ENCODE measurements at places on chromosomes 3 and 15.

DNA sequence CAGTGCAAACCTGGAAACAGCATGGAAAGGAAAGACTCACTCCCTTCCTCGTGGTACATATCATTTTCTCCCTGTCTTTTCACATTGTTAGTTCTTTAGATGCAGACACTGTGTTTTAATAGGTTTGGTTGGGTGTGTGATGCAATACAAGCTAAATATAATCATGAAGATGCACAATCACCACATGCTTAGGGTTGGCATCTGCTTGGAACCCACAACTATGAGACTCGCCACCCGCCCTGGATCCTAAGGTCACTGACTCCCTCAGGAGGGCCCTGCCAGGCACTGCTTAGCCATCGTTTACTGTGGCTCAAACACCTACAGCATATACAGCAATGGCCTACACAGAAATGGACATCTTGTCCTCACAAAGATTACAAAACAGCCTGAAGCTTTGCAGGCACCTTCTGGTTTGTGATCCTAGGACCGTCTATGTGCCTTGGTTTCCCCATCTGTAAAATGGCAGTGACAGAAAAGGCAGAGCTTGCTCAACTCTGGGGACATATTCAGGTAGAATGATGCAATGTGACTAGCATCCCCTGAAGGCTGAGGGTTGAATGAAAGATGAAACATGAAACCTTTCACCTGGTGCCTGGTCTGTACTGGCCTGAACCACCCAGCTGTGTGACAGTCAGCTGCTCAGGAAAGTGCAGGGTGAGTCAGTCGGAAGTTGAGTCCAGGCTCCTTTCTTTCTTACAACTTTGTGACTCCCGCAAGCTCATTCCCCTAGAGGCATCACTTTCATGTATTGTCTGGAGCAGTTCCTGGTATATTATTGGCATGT is 123.6 kb upstream of the PFN2 start:
- no peak for DNase-seq

- DNase-seq: no peak
Observed at GRCh38 chr3:183400352-183400751, 28.1 kb downstream of the MCF2L2 start.

DNA sequence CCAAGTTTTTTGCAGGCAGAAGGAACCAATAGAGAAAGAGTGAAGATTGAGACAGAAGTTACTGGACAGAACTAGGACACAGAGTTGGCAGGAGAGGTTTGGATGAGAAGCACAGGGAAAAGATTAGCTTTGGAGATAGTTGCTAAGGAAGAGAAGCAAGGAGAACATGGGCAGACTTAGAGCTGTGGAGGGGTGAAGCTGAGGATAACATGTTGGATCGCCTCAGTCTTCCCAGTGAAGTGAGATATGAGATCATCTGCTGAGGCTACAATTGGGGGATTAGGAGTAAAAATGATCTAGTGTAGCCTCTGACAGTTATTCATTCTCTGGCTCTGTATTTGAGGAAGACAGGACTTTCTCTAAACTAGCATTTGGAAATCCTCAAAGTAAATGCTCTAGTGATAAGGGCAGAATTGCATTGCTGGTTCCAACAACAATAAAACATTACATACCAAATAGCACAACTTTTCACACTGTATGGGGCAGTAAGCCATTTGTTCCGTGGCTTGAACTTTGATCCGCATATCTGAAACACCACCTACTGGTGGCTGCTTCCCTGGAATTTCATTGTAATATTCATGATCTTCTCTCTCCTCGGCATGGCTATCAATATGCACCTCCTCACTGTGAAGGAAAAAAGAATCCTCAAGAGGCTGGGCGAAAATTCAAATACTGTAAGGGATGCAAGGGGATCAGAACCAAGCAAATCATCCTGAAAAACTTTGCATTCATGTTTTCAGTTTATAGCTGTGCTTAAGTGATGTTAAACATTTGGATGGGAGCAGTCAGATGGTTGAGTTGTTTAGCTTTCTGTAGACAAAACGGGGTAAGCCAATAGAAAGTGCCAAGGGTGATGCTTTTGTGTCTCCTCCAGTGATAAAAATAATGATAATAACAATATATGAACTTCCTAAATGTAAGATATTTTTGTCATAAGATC is 22.2 kb upstream of the EID1 start:
- DNase-seq: peak; percentile 26

- no peak for DNase-seq
Observed at GRCh38 chr15:52557274-52557641, 11.6 kb downstream of the ARPP19 start.

GRCh38 chr3:171005648-171006047 is 20.9 kb downstream of the SLC2A2 start:
- DNase-seq: no peak

GRCh38 chr15:100131321-100132224 is 210.2 kb downstream of the ADAMTS17 start:
- DNase-seq: peak; percentile 57

GRCh38 chr3:84998545-84998944 is 39.8 kb downstream of the CADM2 start:
- DNase-seq: no peak

- no peak for DNase-seq
Observed at GRCh38 chr3:35739181-35739809, 100.0 kb downstream of the ARPP21 start.

GRCh38 chr3:160400030-160400701 is 716 bp downstream of the SMC4 start:
- no peak for DNase-seq

- DNase-seq: no peak
Observed at GRCh38 chr15:62021991-62022600, 38.2 kb downstream of the VPS13C start.

GRCh38 chr3:169133178-169134161 is 530.0 kb downstream of the MECOM start:
- DNase-seq: no peak

- no peak for DNase-seq
Observed at GRCh38 chr3:42541079-42541478, 38.6 kb downstream of the VIPR1 start.

GRCh38 chr3:106528932-106529331 is 660.1 kb upstream of the CBLB start:
- DNase-seq: no peak

GRCh38 chr3:112604536-112604935 is 36.4 kb downstream of the CCDC80 start:
- no peak for DNase-seq

DNA sequence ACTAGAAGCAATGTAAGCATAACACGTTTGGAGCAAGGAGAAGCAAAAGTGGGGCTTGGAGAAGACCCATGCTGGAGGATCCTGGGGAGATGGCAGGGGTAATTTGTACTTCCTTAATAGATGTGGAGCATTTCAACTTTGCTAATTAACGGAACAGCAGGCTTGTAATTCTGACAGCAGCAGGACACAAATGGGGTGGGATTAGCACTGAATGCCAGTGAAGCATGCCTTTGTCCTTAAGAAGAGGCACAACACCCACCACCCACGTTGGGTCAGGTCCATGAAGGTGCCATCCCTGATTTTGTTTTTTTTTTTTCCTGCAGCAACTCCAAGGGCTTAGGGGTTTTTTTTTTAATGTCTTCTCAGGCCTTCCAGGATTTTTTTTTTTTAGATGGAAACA is 231.9 kb upstream of the ROPN1 start:
- DNase-seq: no peak

DNA sequence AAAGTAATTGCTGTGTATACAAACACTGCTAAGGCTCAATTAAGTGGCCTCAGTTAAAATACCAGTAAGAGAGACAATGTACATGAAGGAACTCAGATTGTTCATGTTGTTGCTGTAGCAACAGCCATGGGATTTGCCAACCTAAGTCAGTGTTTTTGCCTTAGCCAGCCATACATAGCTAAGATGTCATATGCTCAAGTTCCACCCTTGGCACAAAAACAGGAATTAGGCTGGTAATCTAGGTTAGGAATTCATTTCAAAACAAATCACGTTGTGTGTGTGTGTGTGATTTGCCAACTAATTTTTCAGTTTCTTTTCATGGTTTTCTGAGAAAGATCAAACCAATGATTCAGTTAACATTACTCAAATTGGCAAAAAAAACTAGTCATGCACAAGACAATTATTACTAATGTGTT is 143.7 kb upstream of the KCNMB2 start:
- no peak for DNase-seq

- no peak for DNase-seq
Observed at GRCh38 chr15:77656294-77656693, 23.6 kb upstream of the LINGO1 start.

DNA sequence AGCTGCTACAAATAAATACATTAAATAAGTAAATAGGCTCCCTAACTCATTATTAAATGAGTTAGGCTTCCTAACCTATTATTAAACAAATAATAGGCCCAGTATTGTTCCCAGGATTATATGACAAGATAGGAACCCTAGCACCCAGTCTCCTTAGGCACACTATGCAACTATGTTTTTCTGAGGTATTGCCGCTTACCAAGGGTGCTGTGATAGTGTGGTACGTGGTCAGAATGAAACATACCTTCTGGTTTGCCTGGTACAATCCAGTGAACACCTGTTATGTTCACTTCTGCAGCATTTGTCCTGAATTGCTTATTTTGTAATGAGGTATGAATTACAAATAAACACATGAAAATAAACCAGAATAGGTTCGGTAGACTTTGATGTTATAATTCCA is 375.6 kb upstream of the GBE1 start:
- DNase-seq: no peak

Measured in A549 (cell line).